RCC 7860 (cell line): ENCODE measurements at places on chromosomes 2 and 18.

- DNase-seq = no peak
Observed at GRCh38 chr2:23299476-23300195, 85.3 kb upstream of the KLHL29 start.

- peak; percentile 72 for DNase-seq
Observed at GRCh38 chr18:48947560-48947959, 3.2 kb downstream of the SMAD7 start.

GRCh38 chr2:110205660-110206455 lies 1.0 kb upstream of the NPHP1 start:
- DNase-seq = no peak

DNA sequence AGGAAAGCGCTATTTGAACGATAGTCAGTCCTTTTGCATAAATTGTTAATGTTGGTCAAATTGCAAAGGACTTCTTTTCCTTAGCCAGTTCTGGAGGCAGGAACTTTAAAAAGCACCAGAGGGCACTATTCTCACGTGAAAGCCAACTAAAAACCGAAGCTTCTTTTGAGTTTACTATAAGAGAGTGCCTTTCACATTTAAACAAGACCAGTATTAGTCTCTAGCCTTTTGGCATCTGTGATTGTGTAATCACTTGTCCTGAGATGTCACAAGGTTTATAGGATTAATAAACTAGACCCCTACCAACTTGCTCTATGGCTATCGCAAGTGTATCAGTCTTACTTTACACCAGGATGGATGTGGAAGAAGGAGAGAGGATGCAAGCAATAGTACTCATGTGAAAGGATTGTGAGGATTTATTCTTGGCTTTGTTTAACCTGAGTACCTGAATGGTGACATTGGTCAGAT lies 14.4 kb upstream of the STAT4 start:
- peak; percentile 34 for DNase-seq

- no peak for DNase-seq
Observed at GRCh38 chr2:190526105-190526750, 8.3 kb downstream of the NEMP2 start.

- DNase-seq = no peak
Observed at GRCh38 chr18:55739488-55739887, 151.5 kb upstream of the TCF4 start.

GRCh38 chr2:165634282-165634681 lies 159.8 kb downstream of the GALNT3 start:
- no peak for DNase-seq

- DNase-seq = no peak
Observed at GRCh38 chr2:15693926-15694588, 102.4 kb downstream of the DDX1 start.

DNA sequence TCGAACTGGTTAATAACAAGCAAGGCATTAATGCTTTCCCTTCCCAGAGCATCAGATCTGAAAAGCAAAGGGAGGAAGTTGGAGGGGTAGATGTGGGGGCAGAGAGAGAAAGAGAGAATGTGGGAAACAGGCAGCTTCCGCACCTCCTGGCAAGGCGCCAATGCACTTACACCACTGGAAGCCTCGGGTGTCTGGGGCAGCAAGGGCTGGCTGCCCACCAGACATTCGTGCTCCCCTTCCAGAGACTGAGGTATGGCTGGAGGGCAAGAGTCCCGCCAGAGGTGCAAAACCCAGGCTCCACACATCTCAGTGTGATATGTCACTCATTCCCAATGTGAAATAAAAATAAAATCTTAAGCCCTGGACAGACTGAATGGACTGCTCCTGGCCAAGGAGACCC lies 46.4 kb downstream of the TEX51 start:
- DNase-seq = no peak

DNA sequence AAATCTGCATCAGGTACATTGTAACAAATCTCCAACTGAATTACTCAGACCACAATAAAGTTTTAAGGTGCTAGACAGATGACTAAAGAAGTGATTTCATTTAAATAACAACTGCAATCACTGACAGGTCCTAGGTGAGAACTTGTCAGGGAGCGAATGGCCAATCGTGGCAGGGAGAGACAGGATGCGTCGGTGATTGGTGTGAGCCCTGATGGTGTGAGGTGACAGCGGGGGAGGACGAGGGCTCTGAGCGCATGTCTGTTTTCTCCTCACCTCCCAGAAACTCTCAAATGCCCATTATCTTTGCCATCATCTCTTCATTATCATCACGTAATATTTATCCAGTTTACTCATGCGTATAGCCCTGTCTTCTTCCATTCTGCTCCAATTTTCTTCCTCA lies 207.9 kb upstream of the LYPD1 start:
- DNase-seq = no peak

DNA sequence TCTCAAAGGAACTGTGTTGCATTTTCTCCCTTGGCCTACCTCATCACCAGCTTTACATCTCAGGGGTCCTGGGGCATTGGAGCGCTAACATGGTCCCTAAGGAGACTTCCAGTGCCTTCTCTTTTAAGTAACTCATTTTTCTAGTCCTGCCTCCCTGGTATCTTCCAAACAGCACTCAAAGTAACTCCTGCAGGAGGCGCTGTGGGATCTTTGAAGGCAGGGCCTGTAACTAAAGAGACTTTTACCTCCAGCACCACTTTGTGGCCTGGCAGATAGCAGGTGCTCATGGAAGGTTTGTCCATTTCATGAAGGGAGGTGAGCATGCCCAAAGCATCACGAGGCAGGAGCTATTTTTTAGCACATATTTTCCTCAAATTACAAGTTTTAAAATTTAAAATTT lies 411.0 kb upstream of the GYPC start:
- no peak for DNase-seq

GRCh38 chr2:236120141-236120601 lies 48.0 kb downstream of the GBX2 start:
- no peak for DNase-seq
